Umbilical cord (tissue), 2 donors: ENCODE measurements at places on chromosomes 5 and 9. TPM values are rescaled to one million over a fixed set of nuclear protein-coding genes. Genes with fewer than 3 reads are reported as not detected.

Gene TPM2
- 2,993 TPM for total RNA-seq

Gene KIF4B
- total RNA-seq, result 4.8 TPM

Gene TTC23L
- 0.72 TPM for total RNA-seq

Gene MLANA
- total RNA-seq, result 1.2 TPM

Gene ZNF354C
- total RNA-seq, result 15.9 TPM

Gene COL15A1
- total RNA-seq, result 348 TPM

Gene QRFP
- total RNA-seq, result 0.48 TPM

Gene DMRT3
- total RNA-seq, result 1.2 TPM

Gene ENTPD2
- not detected for total RNA-seq

Gene ISL1
- 13.2 TPM for total RNA-seq

Gene MYMK
- total RNA-seq, result not detected

Gene ASPN
- 132 TPM for total RNA-seq

Gene BTNL3
- not detected for total RNA-seq

Gene TLE1
- 44.8 TPM for total RNA-seq
